ENCODE measurements at places on chromosomes 2 and 18. TPM values are rescaled to one million over a fixed set of nuclear protein-coding genes. Genes with fewer than 3 reads are reported as not detected.

GRCh38 chr2:217360781-217361482, 501.1 kb upstream of the TNP1 start:
- peak; percentile 93 for DNase-seq

DNA sequence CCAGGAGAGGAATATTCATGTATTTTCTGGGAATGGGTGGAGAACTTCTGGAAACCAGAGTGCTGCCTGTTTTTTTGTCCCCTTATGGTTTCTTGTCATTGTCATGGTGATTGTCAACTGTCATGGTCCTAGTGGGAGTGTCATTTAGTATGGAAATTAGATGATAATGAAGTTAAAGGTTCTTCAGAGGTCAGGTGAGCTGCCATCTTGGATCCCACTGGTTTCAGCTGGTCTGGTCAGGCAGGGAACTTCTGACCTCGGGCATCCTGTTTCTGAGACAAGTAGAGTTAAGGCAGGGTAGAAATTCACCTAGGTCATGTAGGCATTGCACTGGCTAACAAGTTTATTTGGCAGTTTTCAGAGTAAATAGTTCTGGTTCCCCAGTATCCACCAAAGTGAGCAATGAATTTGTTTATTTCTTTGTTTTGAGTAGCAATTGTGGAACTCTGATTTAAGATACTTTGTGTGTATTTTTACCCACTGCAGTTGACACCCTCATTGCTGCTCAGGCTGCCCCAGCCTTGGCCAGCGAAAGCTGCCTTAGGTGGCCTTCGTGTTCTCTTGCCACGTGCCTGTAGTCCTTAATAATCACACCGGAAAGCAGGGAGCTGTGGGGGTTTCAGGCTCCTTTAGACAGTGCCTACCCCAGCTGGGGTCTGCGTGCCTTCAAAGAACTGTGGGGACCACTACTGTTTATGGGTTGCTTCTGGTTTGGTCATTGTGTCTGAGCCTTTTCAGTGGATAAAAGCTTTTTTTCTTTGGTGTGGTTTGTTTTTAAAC, 48.7 kb downstream of the NCK2 start:
- no peak for DNase-seq

DNA sequence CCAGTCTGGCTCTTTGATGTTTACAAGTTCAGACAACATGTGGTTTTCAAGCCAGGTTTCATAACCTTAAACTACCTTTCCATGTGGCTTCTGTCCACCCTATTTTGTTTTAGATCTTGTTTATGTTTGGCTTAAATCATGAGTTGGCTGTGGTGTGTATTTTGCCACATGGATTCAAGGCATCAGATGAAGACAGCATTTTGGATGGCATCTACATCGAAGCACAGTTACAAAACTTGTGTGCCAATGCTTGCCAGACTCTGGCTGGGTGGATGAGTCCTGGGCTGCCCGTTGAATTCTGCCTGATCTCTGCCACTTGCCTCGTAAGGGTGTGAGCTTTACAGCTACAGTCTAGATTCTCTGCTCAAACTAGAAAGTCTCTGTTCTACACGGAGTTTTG, 335.3 kb downstream of the MYCN start:
- no peak for DNase-seq

SLC9A2 gene
- total RNA-seq: 1.2 TPM

SLC25A52 gene
- not detected for total RNA-seq

GRCh38 chr2:42339191-42339912, 21.7 kb downstream of the COX7A2L start:
- DNase-seq: no peak

- DNase-seq: no peak
Measured at GRCh38 chr2:120372816-120373215, 26.9 kb downstream of the INHBB start.

- DNase-seq: peak; percentile 90
Measured at GRCh38 chr18:9404565-9405060, 70.0 kb downstream of the TWSG1 start.
